ENCODE measurements at places on chromosomes 16 and 17. TPM values are rescaled to one million over a fixed set of nuclear protein-coding genes. Genes with fewer than 3 reads are reported as not detected.

The SPATA22 gene
- total RNA-seq, result 0.17 TPM

The TMEM106A gene
- total RNA-seq, result 0.77 TPM

The KRT31 gene
- not detected for total RNA-seq

The ENKD1 gene
- 17.8 TPM for total RNA-seq

The SDR42E1 gene
- 0.77 TPM for total RNA-seq

The EVPLL gene
- total RNA-seq, result not detected

The KRT33A gene
- not detected for total RNA-seq

The ACAP1 gene
- 2.1 TPM for total RNA-seq

The CTNS gene
- 19.2 TPM for total RNA-seq

The C16orf96 gene
- under 0.01 TPM for total RNA-seq

The ZG16 gene
- total RNA-seq, result not detected

The KCTD5 gene
- 15.2 TPM for total RNA-seq

The SLC22A31 gene
- total RNA-seq, result 0.17 TPM

The PTX4 gene
- not detected for total RNA-seq

The FAM20A gene
- 14.9 TPM for total RNA-seq

The TRAF7 gene
- total RNA-seq, result 60.3 TPM

The PRCD gene
- total RNA-seq, result 4.3 TPM

The KDM6B gene
- total RNA-seq, result 9.4 TPM

The TK2 gene
- 57.5 TPM for total RNA-seq

The MYH13 gene
- not detected for total RNA-seq

The DRC7 gene
- under 0.01 TPM for total RNA-seq

The CLDN6 gene
- total RNA-seq, result not detected

The NXPH3 gene
- total RNA-seq, result 0.66 TPM

The SCNN1G gene
- total RNA-seq, result not detected

The KCNH6 gene
- total RNA-seq, result not detected

The PAQR4 gene
- total RNA-seq, result 1.0 TPM

The FOXJ1 gene
- not detected for total RNA-seq

The TBC1D3E gene
- not detected for total RNA-seq

The HSD17B2 gene
- 0.33 TPM for total RNA-seq

The PITPNM3 gene
- 0.99 TPM for total RNA-seq

The GGNBP2 gene
- total RNA-seq, result 63.2 TPM

The TP53TG3 gene
- total RNA-seq, result not detected

The ARL16 gene
- 22.3 TPM for total RNA-seq

The SSTR5 gene
- not detected for total RNA-seq

The MRPL38 gene
- 36.0 TPM for total RNA-seq

The PRRT2 gene
- 2.1 TPM for total RNA-seq

The MT1A gene
- total RNA-seq, result 5.3 TPM

The MTMR4 gene
- total RNA-seq, result 40.0 TPM
